WTC11 (cell line): ENCODE measurements at places on chromosomes 3 and 15. TPM values are rescaled to one million over a fixed set of nuclear protein-coding genes. Genes with fewer than 3 reads are reported as not detected.

DNA sequence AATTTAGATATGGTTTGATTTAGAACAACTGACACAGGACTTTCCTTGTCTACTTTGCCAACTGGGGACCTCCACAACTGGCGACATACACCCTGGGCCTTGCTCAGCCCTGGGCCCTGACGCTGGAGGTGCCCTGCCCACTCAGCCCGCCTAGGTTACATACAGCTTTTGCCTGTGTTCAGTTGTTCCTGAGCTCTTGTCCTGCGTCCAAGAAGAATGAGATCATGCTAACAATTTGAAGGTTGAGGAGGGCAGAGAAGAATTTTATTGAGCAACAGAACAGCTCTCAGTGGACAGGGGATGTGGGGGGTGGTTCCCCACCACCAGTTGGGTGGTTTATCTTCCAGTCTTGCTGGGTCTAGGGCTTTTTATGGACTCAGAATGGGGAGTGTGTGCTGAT, 67.9 kb downstream of the IQCH start:
- peaks cover 7% of the 10 kb centered on the region for H3K4me1 ChIP-seq
- peaks cover 12% of the 10 kb centered on the region for H3K36me3 ChIP-seq
- H3K27ac ChIP-seq, result no peak overlapping the region
- H3K4me3 ChIP-seq, result no peak overlapping the region
- H3K27me3 ChIP-seq, result no peaks in the 10 kb centered on the region; the same call in 1 of the 2 replicates
- no peak for DNase-seq

DNA sequence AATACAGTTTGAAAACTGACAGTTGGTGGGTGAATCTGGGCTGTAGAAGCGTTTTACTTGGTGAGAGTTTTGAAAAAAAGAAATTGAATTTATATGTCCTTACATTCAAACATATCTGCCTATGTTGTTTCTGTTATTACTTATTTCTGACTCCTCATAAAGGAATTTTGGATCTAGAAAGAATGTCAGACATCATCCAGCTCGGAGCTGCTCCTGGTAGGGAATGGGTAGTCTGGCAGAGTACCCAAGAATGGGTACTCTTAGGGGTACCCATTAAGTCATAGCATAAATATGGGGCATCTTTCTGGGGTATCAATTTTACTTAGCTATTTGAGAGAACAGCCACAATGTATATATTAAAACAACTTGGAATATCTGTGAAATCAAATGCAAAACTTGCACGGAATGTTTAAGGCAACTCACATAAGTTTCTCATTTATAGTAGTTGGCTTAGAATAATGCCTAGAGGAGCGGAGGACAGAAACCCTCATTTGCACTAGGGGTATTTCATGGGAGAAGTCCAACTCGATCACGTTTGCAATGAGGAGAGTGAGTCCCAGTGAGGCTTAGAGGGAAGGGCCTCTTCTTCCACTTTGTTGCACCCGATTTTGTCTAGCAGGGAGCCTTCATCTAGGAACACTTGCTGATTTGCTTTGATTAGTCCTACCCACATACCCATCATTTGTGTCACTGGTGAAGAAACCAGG, 2.4 kb upstream of the LARP6 start:
- peaks cover 8% of the 10 kb centered on the region for H3K4me1 ChIP-seq
- H3K27me3 ChIP-seq, result peaks cover 29% of the 10 kb centered on the region
- no peak for DNase-seq
- H3K36me3 ChIP-seq, result 0 out of 2 replicates have a peak, but pooled peaks cover 3% of the 10 kb centered on the region

GRCh38 chr3:100100425-100100824, 13.9 kb downstream of the FILIP1L start:
- H3K27me3 ChIP-seq, result no peaks in the 10 kb centered on the region
- DNase-seq, result no peak
- H3K27ac ChIP-seq, result no peak overlapping the region
- no peaks in the 10 kb centered on the region for H3K36me3 ChIP-seq

DNA sequence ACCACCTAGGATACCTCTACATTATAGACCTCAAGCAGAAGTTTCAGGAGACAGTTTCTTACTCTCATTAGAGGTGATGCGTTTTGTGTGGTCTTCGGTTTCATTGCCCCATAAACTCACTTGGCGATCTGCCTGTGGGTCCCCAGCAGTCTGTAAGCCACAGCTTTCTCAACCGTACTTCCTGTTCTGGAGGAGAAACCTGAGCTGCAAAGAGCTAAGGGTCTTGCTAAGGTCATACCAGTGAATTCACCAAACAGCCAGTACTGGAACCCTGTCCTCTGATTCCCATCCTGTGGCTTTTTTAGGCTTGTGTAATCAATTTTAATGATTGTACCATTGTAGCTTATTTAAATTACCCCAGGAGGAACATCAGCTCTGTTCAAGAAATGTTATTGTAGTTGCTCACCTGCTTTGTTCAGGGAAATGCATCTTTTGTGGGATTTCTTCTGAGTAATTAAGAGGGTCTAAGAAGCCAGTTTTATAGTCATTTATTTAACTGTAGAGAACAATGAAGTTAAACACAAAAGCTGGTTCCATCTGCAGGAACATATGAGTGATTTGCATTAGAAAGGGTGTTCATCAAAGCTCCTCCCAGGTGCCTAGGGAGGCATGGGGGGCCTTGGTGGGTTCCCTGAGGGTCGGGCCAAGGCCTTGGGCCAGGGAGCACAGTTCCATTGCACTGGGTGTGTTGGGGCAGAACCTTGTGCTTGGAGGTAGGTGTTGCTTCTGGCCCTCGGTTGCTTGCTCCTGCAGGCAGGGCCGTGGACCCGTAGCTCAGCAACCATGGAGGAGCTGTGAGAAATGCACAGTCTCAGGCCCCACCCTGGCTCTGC, 69.6 kb downstream of the APBA2 start:
- no peak for DNase-seq
- no peak overlapping the region for H3K27ac ChIP-seq
- no peak overlapping the region for H3K4me3 ChIP-seq
- peaks cover 28% of the 10 kb centered on the region for H3K4me1 ChIP-seq
- H3K36me3 ChIP-seq, result no peaks in the 10 kb centered on the region

GRCh38 chr3:43104660-43105595, 951 bp downstream of the POMGNT2 start:
- peak overlapping the region; percentile 59 for H3K4me3 ChIP-seq
- H3K27me3 ChIP-seq, result peaks cover 16% of the 10 kb centered on the region
- no peak for DNase-seq
- H3K4me1 ChIP-seq, result peaks cover 5% of the 10 kb centered on the region
- H3K27ac ChIP-seq, result no peak overlapping the region

The ANKUB1 gene
- total RNA-seq, result not detected in 3 replicates

The SNURF gene
- 50.8 to 77.2 TPM (median 66.8 TPM) in 3 replicates for total RNA-seq

The CD200R1 gene
- total RNA-seq, result not detected in 3 replicates

The SLC28A2 gene
- 0.20 TPM in 1 of 3 replicates, not detected in the others for total RNA-seq
